ENCODE measurements at places on chromosomes 2 and 18. TPM values are rescaled to one million over a fixed set of nuclear protein-coding genes. Genes with fewer than 3 reads are reported as not detected.

HRH4 gene
- not detected for total RNA-seq

DNA sequence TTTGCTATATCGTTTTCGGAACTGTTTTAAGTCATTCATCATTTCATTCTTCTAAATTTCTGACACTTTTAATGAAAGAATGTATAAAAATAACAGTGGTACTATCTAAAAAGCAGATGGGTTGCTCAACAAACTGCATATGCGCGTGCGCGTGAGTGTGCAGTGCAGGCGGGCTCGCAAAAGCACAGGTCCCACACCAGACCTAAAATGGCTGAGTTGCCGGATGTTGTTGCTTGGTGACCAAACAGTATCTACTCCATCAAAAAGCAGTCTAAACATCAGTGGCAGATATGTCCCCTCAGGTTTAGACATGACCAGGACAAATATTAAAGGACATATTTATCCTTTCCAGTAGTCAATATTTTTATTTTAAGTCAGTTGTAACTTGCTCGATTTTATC, 5.1 kb downstream of the NOL4 start:
- DNase-seq = no peak
- H3K36me3 ChIP-seq = no peaks in the 10 kb centered on the region
- no peak overlapping the region for H3K4me3 ChIP-seq

PTH2R gene
- 0.11 TPM for total RNA-seq

CDKL4 gene
- total RNA-seq = 0.29 TPM

DNA sequence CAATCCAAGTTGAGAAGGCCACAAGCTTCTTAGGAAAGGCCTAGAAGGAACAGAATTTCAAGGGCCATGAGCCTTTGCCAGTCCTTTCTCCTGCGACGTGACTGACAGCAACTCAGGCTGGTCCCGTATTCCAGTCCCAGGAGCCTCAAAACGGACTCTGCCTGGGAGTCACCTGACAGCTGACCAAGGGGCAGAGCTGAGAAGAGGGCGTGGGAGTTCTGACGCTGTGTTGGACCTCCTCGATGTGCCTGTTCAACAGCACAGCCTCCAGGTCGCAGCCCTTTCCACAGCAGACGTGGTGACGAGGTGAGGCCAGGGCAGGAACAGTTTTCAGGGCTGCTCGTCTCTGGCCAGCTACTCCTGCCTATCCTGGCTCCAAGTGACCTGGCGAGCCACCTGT, 37.6 kb downstream of the CENPO start:
- no peaks in the 10 kb centered on the region for H3K27me3 ChIP-seq
- no peaks in the 10 kb centered on the region for H3K36me3 ChIP-seq
- H3K4me1 ChIP-seq = peaks cover 3% of the 10 kb centered on the region
- H3K27ac ChIP-seq = no peak overlapping the region

RTP5 gene
- total RNA-seq = not detected

- no peaks in the 10 kb centered on the region for H3K36me3 ChIP-seq
- H3K27ac ChIP-seq = no peak overlapping the region
- DNase-seq = no peak
- H3K4me1 ChIP-seq = peaks cover 10% of the 10 kb centered on the region
Observed at GRCh38 chr18:8960740-8961657, 141.5 kb upstream of the NDUFV2 start.

DNA sequence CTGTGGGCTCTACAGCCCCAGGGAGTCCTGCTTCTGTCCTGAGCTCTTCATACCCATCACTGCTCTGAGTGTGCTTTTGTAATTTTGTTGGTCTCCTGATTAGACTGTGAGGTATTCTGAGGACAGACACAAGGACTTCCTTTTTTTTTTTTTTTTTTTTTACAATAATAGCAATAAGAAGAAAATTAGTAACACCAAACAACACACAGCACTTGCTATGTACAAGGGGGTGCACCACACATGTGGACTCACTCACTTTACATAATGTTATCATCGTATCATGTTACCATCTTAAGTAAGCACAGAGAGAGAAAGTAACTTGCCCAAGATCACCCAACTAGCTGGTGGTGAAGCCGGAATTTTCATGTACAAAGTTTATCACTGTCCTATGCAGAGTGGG, 34.6 kb downstream of the MBP start:
- no peaks in the 10 kb centered on the region for H3K27me3 ChIP-seq
- DNase-seq = no peak
- H3K36me3 ChIP-seq = no peaks in the 10 kb centered on the region
- no peak overlapping the region for H3K27ac ChIP-seq
- H3K4me1 ChIP-seq = peaks cover 39% of the 10 kb centered on the region
- H3K4me3 ChIP-seq = no peak overlapping the region

GRCh38 chr2:145958611-145959010, 1438.7 kb upstream of the ZEB2 start:
- no peak overlapping the region for H3K4me3 ChIP-seq
- no peaks in the 10 kb centered on the region for H3K4me1 ChIP-seq
- DNase-seq = no peak
- no peaks in the 10 kb centered on the region for H3K36me3 ChIP-seq
- H3K27ac ChIP-seq = no peak overlapping the region
- H3K27me3 ChIP-seq = no peaks in the 10 kb centered on the region

- H3K4me1 ChIP-seq = no peaks in the 10 kb centered on the region
- no peak overlapping the region for H3K27ac ChIP-seq
- H3K36me3 ChIP-seq = no peaks in the 10 kb centered on the region
Observed at GRCh38 chr18:27838225-27838624, 338.7 kb downstream of the CDH2 start.

DNA sequence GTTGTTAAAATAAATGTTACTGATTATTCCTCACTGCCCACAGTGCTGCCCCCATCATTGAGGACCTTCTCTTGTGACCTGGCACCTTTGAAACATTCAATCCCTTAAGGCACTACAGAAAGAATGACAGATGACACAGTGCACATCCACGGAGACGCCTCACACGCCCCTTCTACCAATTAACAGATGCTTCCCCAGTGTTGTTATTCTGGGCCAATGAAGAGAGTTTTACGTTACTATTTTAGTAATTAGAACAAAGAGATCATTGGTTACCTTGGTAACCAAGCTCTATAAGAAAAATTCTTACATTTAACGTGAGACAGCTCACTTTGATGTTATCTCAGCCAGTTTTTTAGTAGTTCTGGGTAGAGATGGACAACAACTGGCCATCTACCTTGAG, 152.0 kb downstream of the ZNF236 start:
- no peak overlapping the region for H3K27ac ChIP-seq
- no peak for DNase-seq
- no peaks in the 10 kb centered on the region for H3K36me3 ChIP-seq
- H3K4me1 ChIP-seq = peaks cover 6% of the 10 kb centered on the region
- H3K27me3 ChIP-seq = no peaks in the 10 kb centered on the region
- no peak overlapping the region for H3K4me3 ChIP-seq

HTRA2 gene
- 24.6 TPM for total RNA-seq

- peak overlapping the region; percentile 33 for H3K4me3 ChIP-seq
- H3K27me3 ChIP-seq = peaks cover 99% of the 10 kb centered on the region
- H3K4me1 ChIP-seq = peaks cover 24% of the 10 kb centered on the region
- no peaks in the 10 kb centered on the region for H3K36me3 ChIP-seq
Observed at GRCh38 chr2:156322686-156323231, 9.8 kb downstream of the NR4A2 start.

DNA sequence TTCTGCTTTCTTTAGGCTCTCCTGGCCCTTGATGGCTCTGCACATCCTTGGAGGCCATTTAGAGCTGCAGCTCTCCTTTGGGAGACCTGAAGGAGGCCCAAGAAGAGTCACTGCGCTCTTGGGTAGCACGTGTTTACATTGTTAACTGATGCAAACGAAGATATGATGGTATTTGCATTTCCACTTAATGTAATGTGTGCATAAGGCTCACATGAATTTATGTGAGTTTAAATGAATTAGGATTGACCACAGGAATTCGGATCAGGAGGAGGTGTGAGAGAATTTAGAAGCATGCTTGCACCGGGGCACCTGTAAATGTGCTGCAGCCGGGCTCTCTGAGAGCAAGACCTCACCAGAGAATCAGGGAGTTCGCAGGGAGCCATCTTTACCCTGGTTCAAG, 7.5 kb downstream of the SH3RF3 start:
- no peaks in the 10 kb centered on the region for H3K4me1 ChIP-seq
- DNase-seq = no peak
- H3K27ac ChIP-seq = no peak overlapping the region
- H3K27me3 ChIP-seq = peaks cover 10% of the 10 kb centered on the region

SUCLG1 gene
- total RNA-seq = 36.9 TPM

GRCh38 chr2:200137691-200138090, 168.8 kb upstream of the SPATS2L start:
- no peaks in the 10 kb centered on the region for H3K27me3 ChIP-seq
- H3K36me3 ChIP-seq = no peaks in the 10 kb centered on the region
- H3K4me3 ChIP-seq = no peak overlapping the region
- peaks cover 5% of the 10 kb centered on the region for H3K4me1 ChIP-seq
- DNase-seq = no peak
- H3K27ac ChIP-seq = no peak overlapping the region

C2orf66 gene
- not detected for total RNA-seq

DNA sequence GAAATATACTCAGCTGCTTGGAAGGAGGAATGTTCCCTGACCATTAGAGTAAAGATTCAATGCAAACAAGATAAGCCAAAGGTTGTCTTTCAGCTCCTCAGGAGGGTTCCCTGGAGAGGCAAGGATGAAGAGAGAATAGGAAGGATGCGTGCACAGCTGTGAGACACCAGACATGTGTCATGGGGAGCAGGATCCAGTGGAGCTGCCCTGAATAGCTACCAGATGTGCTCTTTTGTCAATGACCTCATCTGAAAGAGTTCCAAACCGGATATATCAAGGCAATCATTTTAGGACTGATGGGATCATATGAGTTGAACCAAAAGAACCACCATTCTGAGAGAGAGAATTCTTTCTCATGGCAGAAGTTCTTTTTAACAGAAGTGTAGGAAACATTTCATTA, 490.6 kb downstream of the IRS1 start:
- H3K27ac ChIP-seq = no peak overlapping the region
- no peaks in the 10 kb centered on the region for H3K27me3 ChIP-seq
- no peak for DNase-seq
- H3K36me3 ChIP-seq = no peaks in the 10 kb centered on the region
- H3K4me3 ChIP-seq = no peak overlapping the region
- no peaks in the 10 kb centered on the region for H3K4me1 ChIP-seq

PROM2 gene
- total RNA-seq = 3.8 TPM

- no peaks in the 10 kb centered on the region for H3K36me3 ChIP-seq
- DNase-seq = no peak
- no peaks in the 10 kb centered on the region for H3K4me1 ChIP-seq
- no peak overlapping the region for H3K4me3 ChIP-seq
Observed at GRCh38 chr2:161004379-161004778, 155.8 kb upstream of the TANK start.

TCF7L1 gene
- total RNA-seq = 110 TPM

TMEM182 gene
- total RNA-seq = 3.1 TPM

KIF5C gene
- total RNA-seq = 58.1 TPM

DNA sequence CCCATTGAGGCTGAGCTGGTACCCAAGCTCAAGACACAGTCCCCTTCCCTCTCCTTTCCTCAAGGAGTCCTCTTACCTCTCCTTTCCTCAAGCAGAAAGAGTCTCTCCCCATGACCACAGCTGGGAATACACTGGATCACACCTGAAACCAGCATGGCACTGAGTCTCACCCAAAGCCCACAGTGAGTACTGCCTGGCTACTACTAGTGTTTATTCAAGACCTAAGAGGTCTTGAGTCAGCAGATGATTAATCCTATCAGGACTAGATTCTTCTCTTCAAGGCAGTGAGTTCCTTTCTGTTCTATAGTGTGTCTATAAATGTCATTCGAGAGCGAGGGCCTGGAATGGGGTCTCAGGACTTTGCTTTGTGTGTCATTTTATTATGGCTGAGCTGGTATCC, 111.4 kb downstream of the METTL4 start:
- no peak overlapping the region for H3K4me3 ChIP-seq
- DNase-seq = no peak
- H3K27ac ChIP-seq = no peak overlapping the region
- no peaks in the 10 kb centered on the region for H3K36me3 ChIP-seq
- H3K4me1 ChIP-seq = no peaks in the 10 kb centered on the region

GRCh38 chr2:18721038-18721922, 131.9 kb upstream of the NT5C1B start:
- no peak for DNase-seq
- no peaks in the 10 kb centered on the region for H3K4me1 ChIP-seq
- no peak overlapping the region for H3K4me3 ChIP-seq
- no peaks in the 10 kb centered on the region for H3K27me3 ChIP-seq
- no peak overlapping the region for H3K27ac ChIP-seq

COL5A2 gene
- total RNA-seq = 24.2 TPM

PAX8 gene
- not detected for total RNA-seq

G6PC2 gene
- not detected for total RNA-seq

- H3K27ac ChIP-seq = no peak overlapping the region
- H3K4me3 ChIP-seq = no peak overlapping the region
- H3K27me3 ChIP-seq = no peaks in the 10 kb centered on the region
- H3K4me1 ChIP-seq = no peaks in the 10 kb centered on the region
- no peak for DNase-seq
Observed at GRCh38 chr2:173982182-173982714, 17.1 kb upstream of the SP3 start.

- DNase-seq = no peak
- H3K27me3 ChIP-seq = no peaks in the 10 kb centered on the region
- H3K4me1 ChIP-seq = peaks cover 18% of the 10 kb centered on the region
Observed at GRCh38 chr2:129721846-129722245, 257.6 kb upstream of the RAB6C start.

DNA sequence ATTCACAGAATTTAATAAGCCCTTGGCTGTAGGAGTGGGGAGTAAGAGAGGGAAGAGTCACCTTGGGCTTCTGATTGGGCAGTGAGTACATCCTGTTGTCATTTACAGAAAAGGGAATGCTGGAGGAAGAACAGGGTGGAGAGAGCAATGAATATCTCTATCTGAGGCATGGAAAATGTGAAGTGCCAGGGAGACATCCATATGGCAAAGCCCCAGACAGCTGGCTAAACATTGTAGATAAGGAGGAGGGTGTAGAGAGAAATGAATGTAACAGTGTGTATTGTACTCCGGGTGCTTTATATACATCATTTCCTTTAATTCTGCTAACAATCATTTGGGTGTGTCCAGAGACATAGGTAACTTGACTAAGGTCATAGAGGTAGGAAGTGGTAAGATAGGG, 103.5 kb downstream of the UPP2 start:
- no peak overlapping the region for H3K4me3 ChIP-seq
- no peak for DNase-seq
- no peaks in the 10 kb centered on the region for H3K4me1 ChIP-seq
- H3K27me3 ChIP-seq = no peaks in the 10 kb centered on the region

ZAP70 gene
- not detected for total RNA-seq

DNA sequence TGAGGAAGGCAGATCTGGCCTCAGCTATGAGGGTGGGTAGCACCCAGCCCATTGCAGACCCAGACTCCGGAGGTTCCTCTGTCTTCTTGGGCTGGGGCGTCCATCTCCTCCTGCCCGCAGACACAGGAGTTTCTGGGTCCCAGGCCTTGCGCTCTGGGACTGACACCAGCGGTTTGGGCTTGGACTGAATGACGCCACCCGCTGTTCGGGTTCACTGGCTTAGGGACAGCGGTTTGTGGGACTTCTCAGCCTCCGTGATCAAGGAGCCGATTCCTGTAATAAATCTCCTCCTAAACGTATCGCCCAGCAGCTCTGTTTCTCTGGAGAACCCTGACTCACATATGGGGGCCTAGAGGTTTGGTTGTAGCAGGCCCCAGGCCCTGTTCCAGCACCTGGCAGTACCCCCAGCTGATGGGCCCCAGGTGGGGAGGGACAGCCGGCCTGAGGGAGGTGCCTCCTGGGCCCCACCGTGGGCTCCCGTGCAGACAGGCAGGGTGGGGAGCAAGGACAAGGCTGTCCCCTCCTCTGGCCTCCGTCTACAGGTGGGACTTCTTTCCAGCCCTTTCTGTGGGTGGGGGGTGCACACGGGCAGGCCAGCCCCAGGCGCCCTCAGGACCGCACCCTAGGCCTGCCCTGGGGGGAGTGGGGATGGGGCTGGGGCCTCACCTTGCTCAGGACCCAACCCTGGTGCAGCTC, 4.5 kb upstream of the AQP12A start:
- no peaks in the 10 kb centered on the region for H3K36me3 ChIP-seq
- DNase-seq = peak; percentile 41
- no peaks in the 10 kb centered on the region for H3K27me3 ChIP-seq
- H3K4me1 ChIP-seq = peaks cover 3% of the 10 kb centered on the region
- no peak overlapping the region for H3K4me3 ChIP-seq

Measured in H1 (cell line).